ENCODE measurements at places on chromosomes 6 and 20. TPM values are rescaled to one million over a fixed set of nuclear protein-coding genes. Genes with fewer than 3 reads are reported as not detected.

GRCh38 chr20:24543168-24543567 is 73.7 kb downstream of the SYNDIG1 start:
- no peak for DNase-seq

The MAS1 gene
- total RNA-seq: not detected

- DNase-seq: no peak
These were observed 32.7 kb downstream of the BRPF3 start for GRCh38 chr6:36229223-36229622.

DNA sequence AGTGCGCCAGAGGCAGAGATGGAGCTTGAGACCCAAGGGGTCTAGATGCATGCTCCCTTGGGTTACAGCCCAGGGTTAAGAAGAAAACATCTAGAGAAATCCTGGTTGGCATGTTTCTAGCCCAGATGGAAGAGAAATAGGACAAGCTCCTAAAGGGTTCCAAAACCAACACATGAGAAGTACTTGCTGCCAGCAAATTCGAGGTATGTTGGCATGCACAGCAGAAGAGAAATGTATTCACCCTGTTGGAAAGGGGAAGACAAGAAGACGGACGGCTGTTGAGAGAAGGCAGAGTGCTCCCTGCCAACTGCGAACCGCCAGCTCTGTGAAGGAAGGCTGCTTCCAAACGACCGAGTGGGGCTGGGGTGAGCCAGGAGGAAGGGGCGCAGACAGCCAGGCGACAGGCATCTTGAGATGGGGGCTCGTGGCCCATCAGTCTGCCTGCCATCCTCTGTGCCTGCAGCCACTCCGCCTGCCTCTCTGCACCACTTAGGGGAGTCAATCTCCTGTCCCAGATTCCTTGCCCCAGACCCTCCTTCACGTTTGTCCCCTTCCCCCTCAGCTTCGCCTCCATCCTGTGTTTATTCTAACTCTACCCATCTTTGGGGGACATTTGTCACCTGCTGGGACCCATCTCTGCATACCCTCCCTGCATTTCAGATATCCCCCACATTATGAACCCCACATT is 249.2 kb downstream of the CDC5L start:
- DNase-seq: no peak

The MKKS gene
- 7.5 TPM for total RNA-seq

The OXT gene
- total RNA-seq: not detected

The CFB gene
- total RNA-seq: 1.8 TPM

DNA sequence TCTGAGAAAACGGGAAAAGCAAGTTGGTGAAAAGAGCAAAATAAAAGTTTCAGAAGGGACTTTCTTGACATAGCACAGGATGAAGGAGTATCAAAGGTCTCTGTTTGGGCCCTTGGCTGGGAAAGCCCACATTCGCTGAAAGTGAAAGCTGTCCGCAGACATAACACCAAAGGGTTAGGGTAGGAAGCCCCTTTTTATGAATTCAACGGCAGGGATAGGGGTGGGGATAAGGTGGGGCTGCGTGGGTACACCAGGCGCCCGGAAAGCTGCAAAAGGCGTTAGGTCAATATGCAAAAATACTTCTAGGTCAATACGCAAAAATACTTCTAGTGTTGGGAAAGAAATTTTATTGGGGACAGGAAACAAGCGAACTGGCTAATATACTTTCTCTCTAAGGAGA is 135.1 kb downstream of the OR2B2 start:
- no peak for DNase-seq

- DNase-seq: no peak
These were observed at the start of gene PLN for GRCh38 chr6:118548136-118548535. Gene PLN (plus strand): TSS chr6:118548296. CDS start chr6:118558922, 10,626 bp downstream.

- DNase-seq: no peak
These were observed 37.9 kb downstream of the SUN5 start for GRCh38 chr20:32966382-32966781.

DNA sequence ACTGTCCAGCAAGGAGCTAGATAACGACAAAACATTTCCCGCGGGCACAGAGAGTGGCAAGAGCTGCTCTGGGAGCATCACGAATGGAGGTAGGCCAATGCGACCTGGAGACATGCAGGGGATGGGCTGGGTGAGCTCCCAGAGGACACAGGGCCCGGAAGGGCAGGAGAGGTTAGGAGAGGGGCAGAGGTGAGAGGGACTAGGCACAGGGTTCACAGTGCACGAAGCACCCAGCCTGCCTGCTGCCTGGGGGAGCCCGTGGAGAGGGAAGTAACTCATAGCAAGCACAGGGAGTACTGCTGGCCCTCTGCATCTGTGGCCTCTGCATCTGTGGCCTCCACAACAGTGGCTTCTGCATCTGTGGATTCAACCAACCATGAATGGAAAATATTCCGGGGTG is 126.5 kb downstream of the HUS1B start:
- no peak for DNase-seq

DNA sequence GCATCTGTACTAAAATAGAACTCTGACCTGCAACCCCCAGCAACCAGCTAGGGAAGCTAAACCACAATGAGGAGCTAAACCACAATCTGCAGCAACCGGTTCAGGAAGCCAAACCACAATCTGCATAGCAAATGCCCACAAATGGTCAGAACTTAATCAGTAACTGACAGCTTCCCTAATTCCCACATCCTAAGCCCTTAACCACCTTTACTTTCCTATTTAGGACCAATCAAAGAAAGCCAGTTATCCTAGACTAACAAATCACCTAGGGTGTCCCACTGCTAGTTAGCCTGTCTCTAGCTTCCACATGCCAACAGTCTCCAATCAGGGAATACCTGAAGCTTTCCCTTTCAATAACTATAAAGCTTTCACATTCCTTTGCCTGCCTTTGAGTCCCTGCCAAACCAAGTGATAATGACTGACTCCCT is 424.6 kb upstream of the PTCHD4 start:
- peak; percentile 4 for DNase-seq

DNA sequence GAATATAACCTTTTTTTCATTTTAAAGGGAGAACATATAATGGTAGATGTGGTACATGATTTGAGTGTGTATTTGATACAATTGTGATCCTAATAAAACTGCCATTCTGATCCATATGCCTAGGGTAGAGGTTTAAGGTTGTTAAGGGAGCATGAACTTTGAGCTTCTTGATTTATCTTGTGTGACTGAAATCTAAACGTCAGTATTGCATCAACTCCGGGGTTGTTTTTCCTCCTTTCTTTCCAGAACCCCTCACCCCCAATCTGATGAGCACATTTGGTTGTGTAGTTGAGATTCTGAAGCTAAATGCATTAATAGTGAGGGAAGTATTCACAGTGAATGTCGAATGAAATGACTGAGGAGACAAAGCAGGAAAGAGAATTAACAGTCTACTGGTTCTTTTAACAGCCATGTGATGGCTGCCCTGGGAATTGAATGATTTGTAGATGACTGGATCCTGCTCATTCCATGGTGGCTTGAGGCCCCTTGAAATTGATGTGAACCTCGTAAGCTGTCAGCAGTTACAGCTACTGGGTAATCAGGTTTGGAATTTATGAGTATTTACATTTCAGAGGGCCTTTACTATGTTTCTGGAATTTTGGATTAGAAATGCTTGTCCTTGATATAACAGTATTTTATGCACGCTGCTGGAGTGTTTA is 44.8 kb downstream of the FARS2 start:
- DNase-seq: peak; percentile 39

GRCh38 chr6:107511511-107511993 is 21.6 kb downstream of the SOBP start:
- no peak for DNase-seq

The TRIM15 gene
- not detected for total RNA-seq

The XKR7 gene
- total RNA-seq: not detected

The RING1 gene
- total RNA-seq: 16.4 TPM

DNA sequence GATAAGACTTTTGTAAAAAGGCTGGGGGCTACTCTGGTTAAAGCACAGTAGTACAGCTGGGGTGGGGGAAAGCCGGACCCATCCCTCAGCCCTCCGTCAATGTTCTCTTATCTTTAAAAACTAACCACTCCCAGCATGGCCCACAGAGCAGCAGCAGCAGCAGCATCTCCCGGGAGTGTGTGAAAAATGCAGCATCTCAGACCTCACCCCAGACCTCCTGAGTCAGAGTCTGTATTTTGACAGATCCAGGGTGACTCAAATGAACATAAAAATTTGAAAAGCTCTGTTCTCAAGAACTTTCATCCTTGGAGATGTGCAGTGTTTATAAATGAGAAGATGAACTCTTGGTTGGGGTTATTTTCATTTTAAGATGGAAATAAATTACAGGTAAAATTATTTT is 277.7 kb upstream of the ECI2 start:
- peak; percentile 87 for DNase-seq

- DNase-seq: no peak
These were observed 116.3 kb upstream of the SCGN start for GRCh38 chr6:25535632-25536225.

The GPX5 gene
- total RNA-seq: not detected

- peak; percentile 19 for DNase-seq
These were observed 33.4 kb upstream of the AAR2 start for GRCh38 chr20:36202891-36203338.

DNA sequence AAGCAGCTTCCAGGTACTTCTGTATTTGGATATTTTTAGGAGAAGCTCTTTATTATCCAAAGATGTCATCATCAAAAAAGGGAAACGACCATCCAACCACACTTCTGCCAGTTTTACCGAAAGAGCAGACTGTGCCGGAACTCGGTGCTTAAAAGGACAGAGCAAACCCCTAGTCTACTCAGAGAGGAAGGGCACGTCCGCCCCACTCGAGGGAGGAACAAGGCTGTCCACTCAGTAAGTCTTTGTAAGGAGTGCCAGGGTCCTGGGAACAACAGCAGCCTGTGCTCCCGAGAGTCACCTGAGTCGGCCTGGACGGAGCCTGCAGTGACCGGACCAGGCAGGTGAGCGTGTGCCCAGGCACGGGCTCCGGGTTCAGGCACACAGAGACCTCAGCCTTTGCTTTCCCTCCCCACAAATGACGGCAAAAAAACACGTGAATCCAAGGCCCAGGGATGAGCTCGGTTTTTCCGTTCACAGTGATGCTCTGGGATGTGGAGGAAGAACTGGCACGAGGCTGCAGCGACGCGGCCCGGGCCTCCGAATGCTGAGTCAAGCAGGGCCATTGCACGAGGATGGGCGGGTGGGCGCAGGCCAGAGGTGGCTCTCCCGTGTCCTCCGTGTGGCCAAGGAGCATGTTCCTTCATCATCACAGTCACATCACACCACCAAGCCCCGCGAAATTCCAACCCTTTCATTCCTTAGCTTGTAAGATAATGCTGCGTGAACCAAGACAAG is 17.4 kb upstream of the SLCO4A1 start:
- DNase-seq: no peak

GRCh38 chr20:49207076-49207475 is 12.1 kb upstream of the DDX27 start:
- no peak for DNase-seq

The FBXO30 gene
- 9.3 TPM for total RNA-seq

DNA sequence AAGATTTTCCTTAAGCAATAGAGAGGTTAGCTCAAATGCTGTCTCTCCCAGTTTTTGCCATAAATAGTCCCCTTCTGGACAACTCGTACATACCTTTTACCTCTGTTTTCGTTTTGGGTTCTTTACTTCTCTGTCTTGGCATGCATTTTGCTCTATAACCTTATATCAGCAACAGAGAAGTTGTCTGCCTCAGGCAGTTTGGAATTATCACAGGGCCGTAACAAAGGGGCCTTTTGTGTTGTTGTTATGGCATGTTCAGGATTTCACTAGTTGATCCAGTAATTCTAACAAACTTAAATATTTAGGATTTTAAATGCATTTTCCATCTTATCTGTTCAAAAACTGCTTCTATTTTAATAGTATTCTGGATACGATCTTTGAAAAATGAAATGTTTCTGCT is 259.8 kb downstream of the CD109 start:
- DNase-seq: no peak

DNA sequence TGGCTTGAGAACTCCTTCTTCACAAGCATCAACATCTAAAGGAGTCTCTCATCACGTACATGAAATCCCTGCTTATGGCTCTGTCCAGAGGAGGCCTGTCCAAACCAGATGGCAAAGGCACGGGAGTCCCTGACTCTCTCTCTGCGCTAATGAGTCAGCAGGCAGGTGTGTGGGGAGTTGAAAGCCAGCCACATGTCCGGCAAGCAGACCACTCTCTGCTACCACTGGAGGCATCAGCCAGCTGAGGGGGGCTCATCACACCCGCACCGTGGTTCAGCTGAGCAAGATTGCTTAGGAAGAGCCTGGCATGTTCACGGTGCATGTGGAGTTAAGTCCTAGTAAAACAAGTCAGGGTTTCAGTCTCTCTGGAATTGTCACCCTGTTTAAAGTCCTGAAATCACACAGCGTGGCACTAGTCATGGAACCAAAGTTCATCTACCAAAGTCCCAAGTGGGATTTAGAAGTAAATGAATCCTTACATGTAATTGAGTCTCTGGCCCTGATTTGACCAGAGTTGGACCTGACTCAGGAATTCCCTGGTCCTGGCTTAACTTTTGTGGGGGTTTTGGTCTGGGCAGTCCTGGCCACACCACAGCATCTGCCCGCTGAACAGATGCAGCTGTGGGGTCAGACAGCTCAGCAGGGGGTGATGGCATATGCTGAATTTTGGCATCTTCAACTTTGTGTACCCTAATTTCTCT is 155.2 kb upstream of the RIN2 start:
- no peak for DNase-seq

GRCh38 chr20:31864521-31865400 is 5.6 kb downstream of the DUSP15 start:
- DNase-seq: no peak

- DNase-seq: no peak
These were observed 33.9 kb downstream of the STXBP5 start for GRCh38 chr6:147238164-147238563.

The MUCL3 gene
- total RNA-seq: not detected

GRCh38 chr6:85192186-85192585 is 257.7 kb upstream of the NT5E start:
- peak; percentile 31 for DNase-seq

The NKX2-2 gene
- total RNA-seq: not detected

The VIP gene
- not detected for total RNA-seq

- DNase-seq: no peak
These were observed 3.4 kb downstream of the CST2 start for GRCh38 chr20:23823111-23823510.

The C6orf15 gene
- total RNA-seq: not detected

DNA sequence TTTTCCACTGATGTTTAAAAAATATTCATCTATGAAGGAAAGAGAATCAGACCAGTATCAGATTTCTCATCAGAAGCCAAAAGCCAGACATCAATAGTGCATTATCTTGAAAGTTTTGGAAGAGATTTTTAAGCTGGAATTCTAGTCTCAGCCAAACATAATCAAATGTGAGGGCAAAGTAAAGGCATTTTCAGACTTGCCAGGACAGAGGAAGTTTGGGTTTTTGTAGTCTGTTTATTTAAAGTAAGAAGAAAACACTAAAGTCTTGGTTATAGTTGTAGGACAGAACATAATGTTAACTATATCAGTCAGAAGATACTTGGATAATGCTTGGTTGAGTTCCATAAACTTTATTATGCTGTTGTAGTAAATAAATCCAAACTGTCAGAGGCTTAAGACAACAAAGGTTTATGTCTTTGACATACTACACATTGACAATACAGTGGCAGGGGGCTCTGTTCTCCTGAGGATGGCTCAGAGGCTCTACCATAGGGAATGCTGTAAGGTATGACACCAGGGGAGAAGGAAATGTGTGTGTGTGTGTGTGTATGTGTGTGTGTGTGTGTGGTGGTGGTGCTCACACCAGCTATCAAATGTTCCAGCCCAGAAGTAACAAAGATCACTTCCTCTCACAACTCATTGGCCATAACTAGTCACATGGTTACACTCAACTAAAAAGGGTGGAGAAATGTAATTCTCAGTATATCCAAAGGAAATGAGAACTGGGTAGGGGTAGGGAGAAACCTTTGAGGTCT is 26.7 kb upstream of the YWHAB start:
- no peak for DNase-seq
